ENCODE measurements at places on chromosomes 12 and 14. TPM values are rescaled to one million over a fixed set of nuclear protein-coding genes. Genes with fewer than 3 reads are reported as not detected.

GRCh38 chr14:77791225-77791600 lies 8.7 kb upstream of the ADCK1 start:
- no peak for DNase-seq

- no peak for DNase-seq
Observed at GRCh38 chr12:28699029-28699428, 450.0 kb upstream of the FAR2 start.

Gene SDS
- not detected for total RNA-seq

DNA sequence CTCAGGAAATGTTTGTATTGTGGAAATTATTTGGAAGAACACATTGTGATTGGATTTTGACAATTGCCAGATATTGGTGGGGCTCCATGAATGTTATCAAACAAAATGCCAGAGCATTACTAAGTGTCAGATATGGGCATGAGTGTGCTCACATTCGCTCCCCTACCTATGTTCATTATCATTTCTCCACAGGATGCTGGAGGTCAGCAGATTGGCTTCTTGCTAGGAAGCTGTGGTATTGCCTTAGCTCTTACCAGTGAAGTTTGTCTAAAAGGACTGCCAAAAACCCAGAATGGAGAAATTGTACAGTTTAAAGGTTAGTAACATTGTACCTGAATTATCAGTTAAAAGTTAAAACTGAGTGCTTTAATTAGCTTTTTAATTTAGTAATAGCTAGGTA lies 78.3 kb upstream of the ATF1 start:
- DNase-seq = no peak

GRCh38 chr12:43760396-43760795 lies 1.6 kb downstream of the IRAK4 start:
- no peak for DNase-seq

- peak; percentile 80 for DNase-seq
Observed at GRCh38 chr12:54292083-54292930, 8.5 kb downstream of the NFE2 start.

Gene CD27
- total RNA-seq = not detected

DNA sequence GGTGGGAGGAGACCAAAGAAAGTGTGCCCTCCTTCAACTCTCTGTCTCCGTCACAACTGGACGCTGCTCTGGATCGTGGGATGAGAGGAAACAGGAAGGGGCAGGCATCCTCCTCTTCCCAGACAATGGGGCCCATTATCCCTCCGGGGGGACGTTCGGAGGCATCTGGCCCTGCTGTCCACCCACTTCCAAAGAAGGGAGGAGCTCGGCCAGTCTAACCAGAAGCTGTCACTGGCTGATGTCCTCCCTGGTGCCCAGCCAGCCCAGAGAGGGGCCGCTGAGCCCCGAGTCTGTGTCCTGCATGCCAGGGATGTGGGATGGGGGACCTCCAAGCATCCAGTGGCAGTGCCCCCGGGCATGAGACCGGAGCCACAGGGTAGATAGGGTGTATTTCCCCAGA lies 39.8 kb upstream of the MEG3 start:
- DNase-seq = no peak

Gene PRIMA1
- total RNA-seq = 4.8 TPM

- DNase-seq = no peak
Observed at GRCh38 chr12:69583203-69583602, 2.1 kb upstream of the CCT2 start.

- DNase-seq = no peak
Observed at GRCh38 chr12:98838231-98838647, 193.1 kb downstream of the APAF1 start.

DNA sequence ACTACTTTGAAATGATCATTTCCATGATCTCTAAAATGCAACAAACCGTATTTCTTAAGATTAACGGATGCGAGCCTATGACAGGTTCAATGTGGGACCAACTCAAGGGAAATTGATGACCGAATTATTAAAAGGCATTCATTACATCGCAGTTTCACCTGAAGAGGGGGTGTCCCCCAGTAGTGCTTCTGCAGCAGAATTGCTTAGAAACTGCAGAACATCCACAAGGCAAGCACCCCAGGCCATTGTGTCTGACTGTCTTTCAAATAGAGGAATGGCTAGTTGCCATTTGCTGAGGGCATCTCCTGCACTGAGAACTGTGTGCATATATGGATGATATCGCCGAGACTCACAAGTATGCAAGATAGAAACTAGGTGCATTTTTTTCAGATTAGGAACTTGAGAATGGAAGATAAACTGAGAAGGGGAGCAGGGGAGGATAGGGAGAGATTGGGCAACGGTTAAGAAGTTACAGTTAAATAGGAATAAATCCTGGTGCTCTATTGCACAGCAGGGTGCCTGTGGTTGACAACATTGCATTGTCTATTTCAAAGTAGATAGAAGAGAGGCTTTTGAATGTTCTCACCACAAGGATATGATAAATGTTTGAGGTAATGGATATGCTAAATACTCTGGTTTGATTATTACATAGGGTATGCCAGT lies 234.3 kb upstream of the PLEKHG7 start:
- DNase-seq = no peak

- DNase-seq = no peak
Observed at GRCh38 chr12:132071830-132072384, 72.2 kb downstream of the DDX51 start.

All from lower leg skin (tissue), 4 donors.